Hematopoietic multipotent progenitor cell treated with erythropoietin and hydrocortisone succinate and interleukin-3 and kit ligand, for 15 days (in vitro differentiated cells): ENCODE measurements at places on chromosomes 11 and 22.

DNA sequence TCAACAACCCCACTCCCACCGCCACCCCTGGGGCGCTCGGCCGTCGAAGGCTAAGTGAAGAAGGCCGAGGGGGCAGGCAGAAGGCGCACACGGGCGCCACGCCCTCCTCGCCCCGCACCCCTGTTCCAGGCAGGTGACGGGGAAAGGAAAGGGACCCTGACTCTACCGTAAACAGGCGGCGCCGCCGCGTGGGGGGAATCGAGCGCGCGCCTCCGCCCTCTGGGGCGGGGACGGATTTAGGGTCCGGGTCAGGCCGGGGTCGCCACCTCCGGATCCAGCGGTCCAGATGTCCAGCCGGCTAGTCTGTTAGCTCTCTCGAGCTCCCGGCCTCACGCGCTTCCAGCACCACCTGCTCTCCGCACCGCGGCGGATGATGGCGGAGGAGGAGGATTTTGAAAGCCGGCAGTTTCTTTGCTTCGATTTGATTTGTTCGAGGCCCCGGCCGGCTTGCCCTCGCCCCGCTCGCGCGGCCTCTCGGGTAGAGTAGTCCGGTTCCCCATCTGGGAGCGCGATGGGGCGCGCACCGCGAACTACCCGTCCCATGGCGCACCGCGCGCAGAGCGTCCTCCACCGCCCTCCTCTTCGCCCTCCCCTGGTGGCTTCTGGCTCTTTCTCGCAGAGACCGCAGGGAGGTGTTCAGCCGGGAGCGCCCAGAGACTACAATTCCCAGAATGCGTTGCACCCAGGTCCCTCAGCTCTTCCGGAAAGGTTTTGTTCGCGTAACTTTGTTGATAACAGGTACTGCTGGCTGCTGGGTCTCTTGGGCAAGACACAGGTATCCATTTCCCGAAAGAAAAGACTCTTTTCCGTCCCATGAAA, at the start of gene RANGAP1:
TSS of gene RANGAP1 (minus strand) at position 368 of the 819 bp plus-strand sequence. CDS start 5,143 bp downstream, outside the sequence.
- DNase-seq, result peak; percentile 98

DNA sequence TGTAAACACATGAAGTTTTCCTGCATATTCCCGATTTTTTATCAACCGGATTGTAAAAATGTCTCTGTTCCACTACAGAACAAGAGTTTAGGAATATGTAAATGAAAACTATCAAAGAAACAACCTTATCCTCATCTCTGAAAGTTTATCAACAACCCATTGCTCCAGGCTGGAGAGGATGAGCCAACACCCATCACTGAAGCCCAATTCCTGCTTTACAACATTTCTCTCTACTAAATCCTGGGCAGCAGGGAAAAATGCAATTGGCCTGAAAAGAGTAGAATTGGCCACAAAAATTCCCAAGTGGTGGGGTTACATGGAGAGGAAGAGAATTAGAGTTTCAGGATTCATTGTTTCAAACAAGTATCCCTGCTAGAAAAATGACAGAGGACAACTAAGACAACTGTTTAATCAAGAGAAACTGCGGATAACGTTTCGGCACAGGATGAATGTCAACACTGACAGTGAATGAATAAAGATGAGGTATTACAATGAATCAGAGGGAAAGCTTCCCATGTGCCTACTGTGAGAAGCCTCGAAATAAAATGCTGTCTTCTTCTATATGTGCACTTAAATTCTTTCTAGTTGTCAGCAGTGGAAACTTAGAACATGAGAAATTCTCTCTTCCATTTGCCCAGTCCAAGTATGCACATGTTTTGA, 317.3 kb upstream of the ANO3 start:
- DNase-seq, result no peak

DNA sequence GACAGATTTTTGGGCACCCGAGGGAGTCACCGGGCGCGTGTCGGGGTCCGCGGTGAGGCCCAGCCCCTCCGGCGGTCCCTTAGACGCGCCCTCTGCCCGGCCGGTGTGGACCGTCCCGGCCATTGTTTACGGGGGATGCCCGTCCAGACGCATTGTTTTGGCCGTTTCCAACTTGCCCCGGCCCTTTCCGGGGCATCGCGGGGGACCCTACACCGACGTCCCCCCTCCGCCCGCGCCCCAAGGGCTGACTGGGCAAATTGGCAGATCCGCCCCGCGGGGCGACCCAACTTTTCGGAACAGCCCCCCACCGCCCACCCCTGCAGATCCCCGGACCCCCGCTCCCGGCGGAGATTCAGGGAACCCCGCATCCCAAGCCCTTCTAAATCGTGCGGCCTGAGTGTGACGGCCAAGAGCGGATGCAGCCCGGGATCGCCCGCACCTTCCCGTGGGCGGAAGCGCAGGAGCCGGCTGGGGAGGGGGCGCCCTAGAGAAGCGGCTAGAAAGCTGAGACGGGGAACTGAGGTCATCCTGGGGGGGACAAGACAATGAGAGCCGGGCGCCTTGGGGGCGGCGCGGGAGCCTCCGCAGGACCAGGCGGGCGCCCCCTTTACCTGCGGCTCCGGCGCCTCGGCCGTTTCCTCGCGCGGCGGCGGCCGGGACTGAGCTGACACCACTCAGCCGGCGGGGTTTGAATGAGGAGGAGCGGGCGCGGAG, 17.1 kb upstream of the CCT8L2 start:
- DNase-seq, result no peak

- no peak for DNase-seq
Measured at GRCh38 chr11:111761036-111761435, 5.2 kb downstream of the PPP2R1B start.

- no peak for DNase-seq
Measured at GRCh38 chr11:17740649-17741235, 6.2 kb downstream of the KCNC1 start.

GRCh38 chr11:133966921-133967598, 10.3 kb upstream of the IGSF9B start:
- no peak for DNase-seq

- peak; percentile 35 for DNase-seq
Measured at GRCh38 chr11:134261626-134262488, 8.5 kb downstream of the ACAD8 start.

- no peak for DNase-seq
Measured at GRCh38 chr22:46045459-46046298, 68.7 kb upstream of the WNT7B start.

DNA sequence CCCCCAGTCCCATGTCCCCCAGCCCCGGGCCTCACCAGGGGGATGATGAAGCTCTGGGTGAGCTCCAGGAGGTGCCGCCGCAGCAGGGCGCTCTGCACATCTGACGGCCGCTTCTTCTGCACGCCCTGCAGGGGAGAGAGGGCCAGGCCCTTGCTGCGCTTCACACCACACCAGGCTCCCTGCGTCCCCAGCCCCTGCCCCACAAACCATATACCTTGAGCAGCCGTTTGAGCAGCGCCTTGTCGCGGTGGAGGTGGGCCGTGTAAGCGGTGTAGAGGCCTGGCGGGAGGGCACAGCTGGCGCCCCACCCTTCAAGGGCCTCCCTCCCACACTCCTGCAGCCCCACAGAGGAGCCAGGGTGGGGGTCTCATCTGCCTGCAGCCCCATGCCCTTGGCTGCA, 6.2 kb upstream of the PLXNB2 start:
- no peak for DNase-seq

DNA sequence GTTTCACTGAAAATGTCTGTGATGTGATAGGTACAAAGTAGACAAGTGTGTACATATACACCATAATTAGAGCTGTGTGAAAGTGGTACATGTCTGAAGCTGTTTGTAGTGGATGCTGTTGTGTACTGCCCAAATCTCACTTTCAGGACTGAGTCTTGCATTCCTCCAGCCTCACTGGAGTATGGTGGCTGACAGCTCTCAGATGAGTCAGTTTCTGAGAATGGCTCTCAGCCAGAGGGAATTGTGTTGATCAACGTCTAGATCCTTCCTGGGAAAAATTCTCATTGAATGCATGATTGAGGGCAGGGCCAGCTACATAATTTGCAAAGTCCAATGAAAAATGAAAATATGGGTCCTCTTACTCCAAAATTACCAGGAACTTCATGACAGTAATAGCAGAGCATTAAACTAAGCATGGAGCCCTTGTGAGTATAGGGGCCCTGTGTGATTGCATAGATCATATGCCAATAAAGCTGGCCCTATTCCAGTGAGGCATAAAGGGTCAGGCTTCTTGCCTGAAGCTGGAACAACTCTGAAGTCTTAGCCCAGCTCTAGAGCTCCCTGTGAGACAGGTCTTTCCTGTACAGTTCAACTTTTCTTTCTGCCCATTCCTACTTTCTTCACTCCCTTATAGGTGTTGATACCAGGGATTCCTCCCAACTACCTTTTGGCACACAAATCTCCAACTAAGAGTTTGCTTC, 10.8 kb upstream of the CYP2R1 start:
- no peak for DNase-seq

GRCh38 chr11:116312570-116313391, 460.0 kb downstream of the BUD13 start:
- DNase-seq, result no peak

GRCh38 chr11:21511835-21512440, 680.9 kb upstream of the ANO5 start:
- peak; percentile 4 for DNase-seq

DNA sequence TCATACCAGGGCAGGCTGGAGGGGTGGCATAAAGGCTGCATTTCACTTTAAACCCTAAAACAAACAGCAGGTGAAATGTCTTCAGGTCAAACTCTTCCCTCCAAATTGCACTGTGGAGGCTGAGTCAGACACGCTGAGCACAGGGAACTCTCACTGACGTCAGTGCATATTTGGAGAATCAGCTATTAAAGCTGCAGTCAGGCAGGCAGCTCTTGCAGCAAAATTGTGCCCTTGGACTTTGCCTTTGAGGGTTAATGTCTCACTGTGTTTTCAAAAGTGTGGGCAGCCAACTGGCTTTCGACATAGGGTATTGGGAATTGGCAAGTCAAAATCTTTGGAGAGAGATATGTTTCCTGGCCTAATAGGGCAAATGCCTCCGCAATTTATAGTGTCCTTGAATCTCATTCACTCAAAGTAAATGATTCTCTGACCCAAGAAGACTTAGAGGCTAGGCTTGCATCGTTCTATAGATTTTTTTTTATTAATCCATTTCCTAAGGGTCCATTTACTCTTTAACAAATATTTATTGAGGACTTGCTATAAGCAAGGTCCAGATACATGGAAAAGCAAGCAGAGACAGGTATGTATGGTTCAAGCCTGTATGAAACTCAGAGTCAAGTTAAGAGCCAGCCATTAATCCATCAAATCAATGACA, 27.7 kb upstream of the SMCO4 start:
- no peak for DNase-seq

- DNase-seq, result no peak
Measured at GRCh38 chr11:57294225-57295131, 30.3 kb downstream of the TNKS1BP1 start.

DNA sequence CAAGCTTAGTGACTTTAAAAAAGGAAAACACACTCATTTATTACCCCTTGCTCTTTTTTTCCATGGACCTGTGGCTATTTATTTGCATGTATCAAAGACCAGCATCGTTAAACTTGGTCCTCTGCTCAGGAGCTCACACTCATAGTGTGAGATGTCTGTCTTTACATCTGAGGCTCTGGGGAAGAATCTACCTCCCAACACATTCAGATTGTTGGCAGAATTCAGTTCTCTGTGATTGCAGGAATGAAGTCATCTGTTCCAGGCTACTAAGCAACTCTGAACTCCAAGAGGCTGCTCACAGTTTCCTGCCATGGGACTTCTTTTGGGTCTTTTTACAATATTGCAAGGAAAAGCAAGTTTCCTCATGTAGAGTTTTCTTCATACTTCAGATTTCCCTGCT, 138.8 kb downstream of the LRRC4C start:
- DNase-seq, result no peak

GRCh38 chr22:42343531-42344081, 73.2 kb upstream of the TCF20 start:
- DNase-seq, result no peak

GRCh38 chr11:29268733-29269132, 748.1 kb downstream of the KCNA4 start:
- no peak for DNase-seq

- DNase-seq, result no peak
Measured at GRCh38 chr11:61896665-61897386, 5.5 kb upstream of the FADS3 start.

DNA sequence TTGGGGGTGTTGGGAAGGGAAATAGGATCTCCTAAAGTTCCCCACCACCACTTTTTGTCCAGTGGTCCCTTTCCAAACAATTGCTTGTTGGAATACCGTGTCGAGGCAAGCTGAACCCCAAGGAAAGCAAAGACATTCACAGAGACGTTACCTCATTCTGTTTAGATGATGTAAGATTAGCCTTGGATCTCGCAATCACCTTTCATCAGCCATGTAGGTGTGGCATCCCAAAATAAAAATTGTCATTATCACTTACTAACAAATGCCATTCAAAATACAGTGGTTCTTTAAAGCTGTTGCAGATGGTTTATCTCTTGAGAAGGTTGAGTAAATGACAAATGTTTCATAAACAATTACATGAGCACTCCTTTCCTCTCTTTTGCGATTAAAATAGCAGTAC, 86.5 kb upstream of the SLC25A18 start:
- no peak for DNase-seq

DNA sequence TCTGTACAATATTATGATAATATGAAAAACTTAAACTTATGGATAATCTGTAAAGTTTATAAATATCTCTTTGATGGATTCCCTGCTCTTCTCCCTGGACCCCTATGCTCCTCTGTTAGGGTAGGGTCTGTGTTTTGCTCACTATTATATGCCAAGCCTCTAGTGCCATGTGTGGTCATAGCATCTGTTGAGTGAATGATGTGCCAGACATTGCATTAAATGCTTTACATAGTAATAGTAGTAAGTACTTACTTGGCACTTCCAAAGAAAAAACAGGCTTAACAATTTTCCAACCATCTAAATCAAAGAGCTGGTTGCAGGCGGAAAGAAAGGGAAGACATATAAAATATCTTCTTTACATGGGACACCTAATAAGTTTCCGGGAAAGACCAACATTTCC, 46.8 kb downstream of the LGR4 start:
- no peak for DNase-seq

GRCh38 chr11:86627776-86628455, 44.5 kb downstream of the ME3 start:
- DNase-seq, result no peak

- no peak for DNase-seq
Measured at GRCh38 chr11:114617157-114618124, 21.9 kb upstream of the NXPE4 start.

- no peak for DNase-seq
Measured at GRCh38 chr11:76653674-76654284, 16.8 kb downstream of the LRRC32 start.

DNA sequence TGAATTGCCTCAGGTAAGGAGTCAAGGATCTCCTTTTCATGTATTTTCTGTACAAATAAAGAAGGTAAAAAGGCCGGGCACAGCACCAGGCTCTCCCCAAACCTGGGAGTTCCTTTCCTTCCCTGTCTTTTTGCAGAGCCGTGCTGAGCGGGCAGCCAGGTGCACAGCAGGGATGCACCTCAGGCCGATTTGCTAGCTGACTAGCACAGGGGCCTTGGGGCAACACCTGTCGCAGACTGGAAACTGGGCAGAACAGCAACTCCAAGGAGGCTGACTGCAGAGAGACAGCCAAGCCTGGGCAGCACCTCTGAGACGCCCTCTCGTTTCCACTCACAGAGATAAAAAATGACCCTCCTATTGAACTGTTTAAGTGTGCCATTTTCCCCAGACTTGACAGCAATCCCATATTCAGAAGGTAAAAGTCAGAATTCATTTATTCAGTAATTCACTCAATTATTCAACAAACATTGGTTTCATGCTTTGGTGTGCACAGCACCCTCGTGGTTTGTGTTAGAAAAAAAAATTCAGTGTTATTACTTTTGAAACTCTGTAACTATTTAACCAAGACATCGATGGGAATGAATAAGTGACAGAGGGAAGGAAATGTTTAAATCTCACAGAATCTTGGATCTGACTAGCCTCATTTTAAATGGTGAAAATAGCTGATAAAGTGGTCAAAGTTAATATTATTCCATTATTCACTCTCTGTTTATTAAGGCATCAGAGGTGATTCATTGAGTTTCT, 120.9 kb downstream of the GALNT18 start:
- no peak for DNase-seq

- DNase-seq, result no peak
Measured at GRCh38 chr11:241634-242033, 4.9 kb downstream of the PSMD13 start.
